NCI-H69 (cell line): ENCODE measurements at places on chromosomes 7 and 10.

DNA sequence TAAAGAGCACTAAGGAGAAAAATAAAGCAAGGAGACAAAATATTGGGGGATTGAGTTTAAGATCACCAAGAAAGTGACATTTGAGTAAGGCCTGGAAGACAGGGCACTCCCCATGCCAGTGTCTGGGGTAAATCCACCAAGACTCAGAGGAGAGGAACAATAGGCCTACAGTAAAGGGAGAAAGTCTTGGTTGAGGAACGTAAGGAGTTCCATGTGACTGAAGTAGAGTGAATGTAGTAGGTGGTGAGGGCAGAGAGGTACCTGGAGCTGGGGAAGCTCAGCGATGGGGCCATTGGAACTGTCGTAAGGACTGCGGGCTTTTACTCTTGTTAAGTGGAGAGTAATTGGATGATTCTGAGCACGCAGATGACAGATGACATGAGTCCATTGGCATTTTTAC is 69.4 kb downstream of the CPED1 start:
- no peak for DNase-seq

- DNase-seq, result no peak
These were observed 371.6 kb downstream of the BBS9 start for GRCh38 chr7:33500703-33501701.

DNA sequence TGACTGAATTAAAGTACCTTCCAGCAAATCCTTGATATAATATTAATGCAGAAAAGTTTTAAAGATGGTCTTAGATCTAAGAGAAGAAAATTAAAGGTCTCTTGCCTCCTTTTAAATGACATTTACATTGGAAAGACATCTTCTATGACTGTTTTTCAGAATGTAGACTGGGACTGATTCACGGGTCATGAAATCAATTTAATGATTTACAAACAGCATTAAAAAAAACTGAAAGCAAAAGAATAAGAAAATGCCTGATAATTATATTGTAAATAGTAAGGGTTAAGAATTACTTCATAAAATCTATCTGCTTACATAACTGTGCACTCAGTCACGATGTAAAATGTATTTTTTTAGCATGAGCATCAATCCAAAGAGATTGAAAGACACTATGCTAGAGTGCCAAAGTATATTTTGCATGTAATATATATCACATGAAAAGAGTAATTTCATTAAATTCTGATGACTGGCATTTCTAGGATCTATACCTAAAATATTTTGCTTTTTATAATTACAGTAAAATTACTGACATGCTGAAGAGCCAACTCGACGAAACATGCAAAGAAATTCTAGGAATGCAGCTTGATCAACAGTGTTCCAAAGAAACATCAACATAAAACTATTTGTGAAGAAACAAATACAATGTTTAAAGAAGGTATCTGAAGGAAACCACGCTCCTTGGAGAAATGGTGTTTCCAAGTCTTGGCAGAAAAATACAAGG is 35.1 kb downstream of the RTKN2 start:
- DNase-seq, result no peak

- DNase-seq, result no peak
These were observed 486.4 kb upstream of the FOXK1 start for GRCh38 chr7:4195660-4196059.

- DNase-seq, result peak; percentile 35
These were observed 1.0 kb downstream of the INMT start for GRCh38 chr7:30752979-30753378.

DNA sequence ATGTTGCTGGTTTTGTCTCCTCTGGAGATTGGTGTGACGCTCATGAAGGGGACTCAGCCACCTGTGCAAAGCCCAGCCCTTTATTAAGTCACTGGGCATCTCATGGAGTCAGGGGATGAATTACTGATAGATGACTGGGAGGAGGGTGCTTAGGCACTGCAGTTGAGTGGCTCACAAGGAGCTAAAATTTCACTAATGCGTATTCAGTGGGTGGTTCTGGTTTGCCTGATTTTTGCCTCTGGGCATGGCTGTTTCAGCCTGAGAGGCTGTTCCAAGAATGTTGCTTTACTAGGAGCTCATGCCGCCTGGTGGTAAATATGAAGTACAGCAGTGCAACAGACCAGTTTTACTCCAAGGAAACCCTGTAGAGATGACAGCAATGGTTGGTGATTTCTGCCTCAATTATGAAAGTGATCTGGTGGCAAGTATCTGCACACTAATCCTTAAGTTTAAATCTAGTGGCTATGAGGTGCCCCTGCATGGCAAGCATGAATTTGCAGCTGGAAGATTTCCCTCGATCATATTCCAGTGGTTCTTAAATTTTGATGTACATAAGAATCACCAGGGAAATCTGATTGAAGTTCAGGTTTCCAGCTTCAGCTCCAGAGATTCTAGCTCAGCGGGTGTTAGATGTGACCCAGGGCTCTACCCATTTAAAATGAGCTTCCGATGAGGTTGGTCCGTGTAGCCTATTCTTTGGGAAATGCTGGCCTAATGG is 19.9 kb downstream of the ACTA2 start:
- peak; percentile 93 for DNase-seq

DNA sequence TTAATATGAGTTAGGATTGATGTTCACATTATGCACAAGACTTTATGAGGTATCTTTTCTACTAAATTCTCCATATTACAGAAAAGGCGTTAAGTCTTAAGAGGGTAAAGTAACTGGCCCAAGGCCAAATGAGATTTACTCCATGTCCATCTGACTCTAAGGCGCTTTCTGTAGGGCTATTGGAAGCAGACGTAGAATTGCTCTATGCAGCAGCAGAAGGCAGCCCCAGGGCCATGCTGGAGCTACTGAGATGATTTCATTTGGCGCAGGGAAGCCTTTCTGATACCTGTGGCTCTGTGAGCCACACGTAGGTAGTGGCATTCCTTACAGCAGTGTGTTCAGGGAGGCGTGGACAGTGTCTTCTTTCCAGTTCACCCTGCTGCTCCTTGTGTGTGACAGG is 133.1 kb downstream of the SH2D4B start:
- DNase-seq, result no peak

- DNase-seq, result no peak
These were observed 138.7 kb downstream of the CHRM2 start for GRCh38 chr7:137007001-137007694.

- no peak for DNase-seq
These were observed 63.9 kb downstream of the GBF1 start for GRCh38 chr10:102309236-102309635.

- DNase-seq, result peak; percentile 24
These were observed 85.5 kb upstream of the LRRN3 start for GRCh38 chr7:111005445-111005844.

DNA sequence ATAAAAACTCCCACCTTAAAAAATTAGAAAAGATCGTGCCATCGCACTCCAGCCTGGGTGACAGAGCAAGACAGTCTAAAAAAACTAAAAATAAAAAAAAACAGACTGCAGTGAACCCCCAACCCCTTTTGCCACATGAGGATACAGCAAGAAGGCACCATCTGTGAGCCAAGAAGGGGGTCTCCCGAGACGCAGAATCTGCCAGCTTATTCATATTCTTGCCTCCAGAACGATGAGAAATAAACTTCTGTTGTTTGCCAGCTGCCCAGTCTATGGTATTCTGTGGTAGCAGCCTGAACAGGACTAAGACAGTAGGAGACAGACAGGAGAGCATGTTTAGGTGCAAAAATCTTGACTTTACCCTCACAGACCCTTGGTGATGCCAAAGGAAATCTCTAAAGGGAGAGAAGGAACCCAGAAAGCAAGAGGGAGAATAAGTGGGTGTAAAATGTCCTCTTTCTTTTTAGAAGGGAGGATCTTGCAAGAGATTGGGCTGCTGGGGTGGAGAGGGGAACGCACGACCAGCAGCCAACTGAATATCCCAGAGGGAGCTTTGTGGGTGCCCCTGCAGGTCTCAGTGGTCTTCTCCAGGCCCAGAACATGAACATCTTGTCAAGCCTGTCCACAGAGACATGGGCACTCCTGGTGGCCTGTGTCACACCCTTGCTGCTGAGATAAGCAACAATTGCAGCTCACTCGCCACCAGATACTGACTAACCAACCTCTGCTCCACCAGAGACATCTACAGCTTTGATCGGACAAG is 400.7 kb upstream of the FOXK1 start:
- no peak for DNase-seq

DNA sequence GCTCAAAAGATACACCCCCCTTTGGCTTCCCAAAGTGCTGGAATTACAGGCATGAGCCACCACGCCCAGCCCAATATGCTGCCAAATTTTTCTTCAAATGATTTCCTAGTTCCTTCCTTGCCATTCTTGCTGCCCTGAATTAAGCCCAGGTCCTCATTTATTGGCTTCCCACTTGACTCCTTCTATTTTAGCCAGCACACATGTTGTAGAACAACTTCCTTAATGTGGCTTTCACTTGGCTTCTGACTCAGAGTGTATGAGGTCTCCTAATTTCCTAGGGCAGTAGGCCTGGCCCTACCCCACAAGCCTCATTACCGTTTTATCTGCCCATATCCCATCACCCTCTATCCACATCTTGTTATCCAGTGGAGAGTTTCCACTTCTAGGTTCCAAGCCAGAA is 21.8 kb upstream of the HIPK2 start:
- DNase-seq, result no peak

DNA sequence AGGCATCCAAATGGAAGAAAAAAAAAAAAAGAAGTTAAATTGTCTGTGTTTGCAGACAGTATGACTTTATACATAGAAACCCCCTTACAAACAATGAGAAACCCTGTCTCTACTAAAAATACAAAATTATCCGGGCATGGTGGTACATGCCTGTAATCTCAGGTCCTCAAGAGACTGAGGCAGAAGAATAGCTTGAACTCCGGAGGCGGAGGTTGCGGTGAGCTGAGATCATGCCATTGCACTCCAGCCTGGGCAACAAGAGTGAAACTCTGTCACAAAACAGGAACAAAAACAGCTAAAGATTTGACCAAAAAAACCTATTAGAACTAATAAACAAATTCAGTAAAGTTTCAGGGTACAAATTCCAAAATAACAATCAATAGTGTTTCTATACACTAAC is 385.8 kb upstream of the GRM3 start:
- no peak for DNase-seq
